ENCODE measurements at places on chromosomes 5 and 9.

DNA sequence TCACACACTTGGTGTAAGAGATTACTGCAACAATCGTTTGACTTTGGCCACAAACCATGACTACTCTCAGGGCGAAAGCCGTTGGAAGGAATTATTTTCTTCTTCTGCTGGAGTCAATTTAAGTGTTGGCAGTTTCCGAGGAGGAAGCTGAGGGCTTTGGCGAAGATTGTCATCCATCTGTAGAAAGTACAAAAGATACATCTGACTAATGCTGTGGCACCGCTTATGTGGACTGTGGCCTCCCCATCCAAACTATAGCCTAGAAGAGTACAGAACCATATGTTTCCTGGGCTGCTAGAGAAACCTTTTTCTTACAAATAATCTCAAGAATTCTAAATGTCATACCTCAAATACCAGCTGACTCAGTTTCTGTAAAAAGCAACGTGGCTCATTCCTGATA lies 7.4 kb downstream of the MTX3 start:
- no peak for DNase-seq

DNA sequence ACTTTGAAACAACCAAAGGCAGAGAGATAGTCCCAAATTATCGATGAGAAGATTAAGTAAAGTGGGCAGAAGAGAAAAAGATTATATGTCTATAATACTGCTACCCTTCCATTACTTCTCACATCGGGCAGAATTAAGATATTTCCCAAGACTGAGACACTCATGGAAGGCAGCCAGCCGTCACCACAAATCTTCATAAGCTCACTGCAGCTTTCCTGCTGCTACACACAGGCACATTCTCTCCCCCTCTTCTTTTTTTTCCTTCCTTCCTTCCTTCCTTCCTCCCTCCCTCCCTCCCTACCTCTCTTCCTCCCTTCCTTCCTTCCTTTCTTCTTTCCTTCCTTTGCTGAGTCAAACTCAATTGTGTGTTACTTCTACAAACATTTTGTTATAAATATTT lies 58.7 kb upstream of the SPATA31C2 start:
- DNase-seq: no peak

DNA sequence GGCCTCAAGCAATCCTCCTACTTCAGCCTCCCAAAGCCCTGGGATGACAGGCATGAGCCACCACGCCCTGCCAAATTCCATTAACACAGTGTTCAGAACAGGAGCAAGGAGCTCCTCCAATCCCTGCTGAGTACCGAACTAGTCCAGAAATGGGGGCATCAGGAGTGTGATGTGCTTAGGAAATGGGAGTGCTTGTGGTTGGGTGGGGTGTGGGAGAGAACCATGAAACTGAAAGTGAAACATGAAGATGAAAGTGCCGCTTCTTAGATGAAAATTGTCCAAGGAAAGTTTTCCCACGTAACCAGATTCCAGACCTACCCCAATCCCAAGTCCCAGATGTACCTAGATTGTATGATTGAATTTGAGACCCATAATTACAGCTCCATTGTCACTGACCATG lies 16.7 kb upstream of the ZNF131 start:
- no peak for DNase-seq

DNA sequence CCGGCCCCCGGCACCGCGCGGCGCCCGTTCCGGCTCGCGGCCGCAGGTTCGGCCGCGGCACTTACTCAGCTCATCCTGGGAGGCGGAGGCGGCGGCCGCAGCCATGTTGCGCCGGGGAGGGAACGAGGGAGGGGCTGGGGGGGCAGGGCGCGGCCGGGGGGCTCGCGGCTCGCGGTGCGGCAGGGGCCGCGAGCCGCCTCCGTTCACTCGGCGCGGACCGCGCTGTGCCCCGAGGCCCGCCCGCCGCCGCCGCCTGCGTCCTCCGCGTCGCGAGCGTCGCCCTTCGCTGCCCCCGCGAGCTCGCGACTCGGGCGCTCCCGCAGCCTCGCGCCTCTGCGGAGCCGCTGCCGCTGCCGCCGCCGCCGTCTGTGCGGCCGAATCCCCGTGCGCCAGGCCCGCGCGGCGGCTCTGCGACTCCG lies 735 bp downstream of the ECPAS start:
- no peak for DNase-seq

DNA sequence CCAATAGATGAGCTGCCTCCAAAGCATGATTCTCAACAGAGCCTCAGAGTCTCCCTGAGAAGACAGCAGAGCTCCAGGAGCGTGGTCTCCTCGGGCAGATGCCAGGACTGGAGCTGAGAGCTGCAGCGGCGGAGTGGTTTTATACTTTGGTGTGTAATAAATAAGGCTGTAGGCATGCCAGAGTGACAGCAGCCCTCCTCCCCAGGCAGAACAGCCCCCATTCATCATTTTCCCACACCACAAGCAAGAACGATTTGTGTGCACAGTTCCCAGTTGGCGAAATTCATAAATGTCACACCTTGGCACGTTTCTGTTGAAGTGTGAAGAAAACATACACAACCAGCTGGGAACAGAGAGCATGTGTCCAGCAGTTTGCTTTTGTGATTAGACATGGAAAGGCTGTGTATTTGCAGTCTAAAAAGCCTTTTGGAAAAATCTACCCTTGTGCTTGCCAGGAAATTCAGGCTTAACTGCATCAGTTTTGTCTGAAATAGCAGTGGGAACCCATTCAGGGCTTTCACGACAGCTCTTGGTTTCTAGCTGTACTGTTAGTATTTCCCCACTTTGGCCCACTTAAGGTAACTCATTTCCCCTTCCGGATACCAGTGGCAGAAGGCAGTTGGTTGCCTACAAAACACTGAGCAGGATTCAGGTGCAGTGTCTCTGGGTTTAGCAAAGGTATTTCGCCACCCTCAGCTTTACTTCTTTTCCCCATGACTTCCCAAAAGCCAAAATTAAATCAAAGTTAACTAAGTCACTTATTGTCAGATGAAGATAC lies at the start of gene C1QTNF3:
Gene C1QTNF3, minus strand, starts transcription at position 115 of the 778 bp plus-strand sequence. Its CDS starts 88 bp downstream, at position 27.
- DNase-seq: no peak

GRCh38 chr9:95073042-95073607 lies 244.4 kb downstream of the FANCC start:
- no peak for DNase-seq

DNA sequence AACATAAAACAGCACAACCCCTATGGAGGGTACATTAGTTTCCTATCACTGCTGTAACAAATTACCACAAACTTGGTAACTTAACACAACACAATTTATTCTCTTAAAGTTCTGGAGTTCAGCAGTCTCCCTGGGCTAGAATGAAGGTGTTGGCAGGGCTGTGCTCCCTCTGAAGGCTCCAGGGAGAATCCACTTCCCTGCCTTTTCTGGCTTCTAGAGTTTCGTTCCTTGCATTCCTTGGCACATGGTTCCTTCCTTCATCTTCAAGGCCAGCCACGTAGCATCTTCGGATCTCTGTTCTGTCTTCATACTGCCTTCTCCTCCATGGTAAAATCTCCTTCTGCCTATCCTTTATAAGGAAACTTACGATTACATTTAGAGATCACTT lies 25.0 kb upstream of the GSN start:
- DNase-seq: no peak
